WTC11 (cell line): ENCODE measurements at places on chromosomes 7 and 10.

DNA sequence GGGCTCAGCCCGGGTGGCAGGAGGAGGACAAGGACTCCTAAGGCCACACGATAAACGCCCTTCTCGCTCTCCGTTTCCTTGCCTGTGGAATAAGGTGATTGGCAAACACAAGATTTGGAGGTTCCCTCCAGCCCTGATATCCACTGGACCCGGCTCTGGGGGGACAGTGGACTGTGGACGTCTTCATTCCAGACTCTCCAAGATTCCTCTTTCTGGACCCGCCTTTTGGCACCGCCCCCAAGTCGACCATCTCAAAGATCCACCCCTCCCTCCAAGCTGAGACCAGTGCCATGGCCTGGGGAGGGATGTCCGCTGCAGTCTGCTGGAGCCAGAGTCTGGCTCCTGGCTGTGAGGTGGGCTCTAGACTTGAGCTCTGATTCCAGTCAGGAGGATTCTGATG lies 23.6 kb downstream of the ZNF783 start:
- peak; percentile 39 for DNase-seq

DNA sequence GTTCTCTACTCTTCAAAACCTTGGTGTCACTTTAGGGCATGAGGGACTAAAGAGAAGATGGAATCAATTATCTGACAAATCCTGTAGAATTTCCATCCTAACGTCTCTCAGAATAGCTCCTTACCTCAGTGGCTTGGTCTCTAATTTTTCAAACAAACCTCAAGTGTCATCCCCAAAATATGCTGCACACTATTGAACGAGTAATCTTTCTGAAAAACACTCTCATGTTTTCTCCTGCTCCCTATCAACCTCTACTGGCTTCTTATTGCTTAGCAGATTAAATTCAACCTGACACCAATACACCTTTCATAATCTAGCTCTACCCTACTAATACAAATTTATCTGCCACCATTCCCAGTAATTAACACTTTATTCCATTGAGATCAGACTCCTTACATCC lies 8.5 kb downstream of the CNOT4 start:
- no peak for DNase-seq

- no peak for DNase-seq
Measured at GRCh38 chr7:72275382-72276070, 136.6 kb downstream of the CALN1 start.

DNA sequence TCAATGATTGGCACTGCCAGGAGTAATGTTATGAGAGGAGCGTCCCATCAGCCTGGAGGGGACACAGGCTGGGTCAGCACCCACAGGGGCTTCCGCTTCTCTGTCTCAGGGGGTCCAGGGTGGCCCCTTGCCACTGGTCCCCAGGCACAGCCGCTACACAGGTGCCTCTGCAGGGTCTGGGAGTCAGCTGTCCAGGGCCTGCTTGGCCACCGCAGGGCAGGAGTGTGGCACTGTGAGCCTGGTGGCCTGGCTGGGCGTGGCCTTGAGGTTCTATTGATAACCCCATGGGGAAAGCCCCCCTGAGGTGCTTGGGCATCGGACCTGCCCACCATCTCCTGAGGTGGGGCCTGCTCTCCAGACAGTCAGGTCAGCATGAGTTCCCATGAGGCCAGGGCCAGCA lies 136.6 kb downstream of the LHPP start:
- DNase-seq, result no peak
